CD4-positive, alpha-beta T cell treated with Interleukin-10 for 1 hour (primary cell): ENCODE measurements at places on chromosomes 12 and 14.

- no peak for DNase-seq
These were observed 19.0 kb downstream of the A2M start for GRCh38 chr12:9096563-9097176.

DNA sequence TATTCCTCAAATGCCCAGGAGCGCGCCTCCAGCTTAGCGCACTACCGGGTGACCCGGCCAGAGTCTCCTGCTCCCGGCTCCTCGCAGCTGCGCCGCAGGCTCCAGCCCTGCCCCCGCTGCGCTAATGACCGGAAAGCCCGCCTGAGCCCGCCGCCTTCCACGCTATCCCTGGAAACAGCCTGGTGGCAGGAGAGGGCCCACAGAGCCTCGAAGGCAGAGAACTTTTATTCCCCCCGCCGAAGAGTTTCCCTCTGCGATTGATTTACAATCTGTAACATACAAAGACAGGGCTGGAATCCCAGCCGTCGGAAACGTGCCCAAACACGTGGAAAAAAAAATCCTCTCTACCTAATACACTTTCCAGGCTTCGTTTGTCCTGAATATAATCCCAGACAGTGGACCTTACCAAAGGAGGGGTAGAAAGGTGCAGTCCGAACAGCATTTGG is 1.5 kb downstream of the COL2A1 start:
- DNase-seq: no peak

DNA sequence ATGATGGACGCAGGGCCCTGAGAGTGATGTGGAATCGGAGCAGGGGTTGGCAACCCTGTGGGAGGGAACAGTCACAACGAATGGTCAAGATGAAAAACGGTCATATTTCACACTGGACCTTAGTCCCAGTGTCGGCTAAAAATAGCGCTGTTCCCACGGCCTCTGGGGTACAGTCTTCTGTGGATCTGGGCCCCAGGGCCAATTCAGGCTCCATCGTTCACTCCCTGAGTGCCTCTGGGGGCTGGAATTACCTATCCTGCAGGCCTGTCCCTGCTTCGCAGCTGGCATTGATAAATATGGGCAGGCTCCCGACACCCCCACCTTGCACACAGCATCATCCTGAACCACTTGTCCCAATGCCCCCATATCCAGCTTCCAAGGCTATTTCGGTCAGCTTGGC is 18.6 kb downstream of the GSC start:
- DNase-seq: no peak

DNA sequence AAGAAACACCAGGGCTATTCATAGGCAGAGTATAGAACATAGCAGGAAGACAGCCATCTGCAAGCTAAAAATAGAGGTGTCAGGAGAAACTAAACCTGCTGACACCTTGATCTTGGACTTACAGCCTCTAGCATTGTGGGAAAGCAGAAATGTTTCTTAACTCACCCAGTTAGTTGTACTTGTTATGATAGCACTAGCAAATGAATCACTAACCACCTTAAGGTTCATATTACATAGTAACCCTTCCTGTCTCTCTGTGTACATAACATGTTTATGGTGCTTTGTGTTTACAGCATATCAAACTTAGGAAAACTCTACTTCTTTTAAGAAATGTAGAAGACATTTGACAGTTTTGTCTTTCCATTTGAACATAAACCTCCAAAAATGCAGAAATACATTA is 1031.3 kb downstream of the FSCB start:
- no peak for DNase-seq

DNA sequence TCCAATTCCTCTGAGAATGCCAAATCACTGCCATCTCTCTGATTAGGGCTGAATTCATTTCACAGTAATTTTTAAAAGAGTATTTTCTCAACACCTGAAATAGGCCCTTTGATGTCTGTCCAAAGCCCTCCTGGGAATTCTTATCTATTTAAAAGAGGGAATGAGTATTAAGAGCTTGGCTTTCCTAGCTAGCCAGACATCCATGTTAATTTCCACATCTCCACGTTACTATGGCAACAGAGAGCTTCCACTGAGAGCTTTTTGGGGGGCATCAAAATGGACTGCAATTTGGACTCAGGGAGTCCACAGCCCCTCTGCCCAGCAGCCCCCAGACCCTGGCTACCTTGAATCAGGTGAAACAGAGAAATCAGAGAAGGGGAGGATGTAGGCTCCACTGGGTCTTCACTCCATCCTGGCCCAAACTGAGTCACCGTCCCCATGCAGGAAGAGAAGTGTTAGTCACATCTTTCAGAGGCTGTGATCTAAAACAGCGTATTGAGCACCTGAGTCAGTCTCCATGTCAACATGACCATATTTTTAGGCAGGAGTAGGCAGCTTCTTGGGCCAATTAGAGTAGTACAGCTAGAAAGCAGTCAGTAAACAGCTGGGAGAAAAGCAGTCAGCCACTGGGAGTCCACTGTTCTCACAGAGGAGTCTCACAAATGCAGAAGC is 7.0 kb upstream of the FICD start:
- DNase-seq: no peak
